ENCODE measurements at places on chromosomes 3 and 15. TPM values are rescaled to one million over a fixed set of nuclear protein-coding genes. Genes with fewer than 3 reads are reported as not detected.

- DNase-seq, result no peak
These were observed 230.2 kb upstream of the CD96 start for GRCh38 chr3:111311709-111312235.

WDR93 gene
- 0.91 TPM for total RNA-seq

DNA sequence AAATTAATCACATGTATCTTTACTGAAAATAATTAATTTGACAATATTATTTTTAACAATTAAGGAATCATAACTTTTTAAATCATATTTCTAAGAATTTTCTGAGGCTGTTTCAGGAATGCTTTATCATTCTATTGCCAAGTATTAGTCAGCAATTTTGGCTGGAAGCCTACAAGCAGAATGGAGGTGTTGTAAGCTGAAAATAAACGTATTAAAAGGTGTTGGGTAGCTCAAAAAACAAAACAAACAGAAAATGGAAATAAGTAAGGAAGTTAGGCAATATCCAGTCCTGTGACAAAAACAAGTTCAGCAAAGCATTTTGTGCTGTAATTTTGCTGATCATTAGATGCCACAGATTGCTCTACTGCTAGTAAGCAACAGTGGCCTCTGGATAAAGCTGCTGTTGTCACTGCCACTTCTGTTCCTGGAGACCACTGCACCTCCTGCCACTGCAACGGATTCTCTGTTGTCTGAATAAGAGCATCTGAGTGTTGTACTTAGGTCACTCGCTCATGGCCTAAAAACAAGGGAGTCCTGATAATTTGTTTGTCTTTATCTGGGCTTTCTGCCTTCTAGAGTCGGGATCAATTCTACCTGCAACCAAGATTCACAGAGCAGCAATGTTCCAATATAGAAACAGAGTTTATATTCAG lies 63.5 kb upstream of the SLITRK3 start:
- no peak for DNase-seq

IL16 gene
- total RNA-seq, result 1.8 TPM

DNA sequence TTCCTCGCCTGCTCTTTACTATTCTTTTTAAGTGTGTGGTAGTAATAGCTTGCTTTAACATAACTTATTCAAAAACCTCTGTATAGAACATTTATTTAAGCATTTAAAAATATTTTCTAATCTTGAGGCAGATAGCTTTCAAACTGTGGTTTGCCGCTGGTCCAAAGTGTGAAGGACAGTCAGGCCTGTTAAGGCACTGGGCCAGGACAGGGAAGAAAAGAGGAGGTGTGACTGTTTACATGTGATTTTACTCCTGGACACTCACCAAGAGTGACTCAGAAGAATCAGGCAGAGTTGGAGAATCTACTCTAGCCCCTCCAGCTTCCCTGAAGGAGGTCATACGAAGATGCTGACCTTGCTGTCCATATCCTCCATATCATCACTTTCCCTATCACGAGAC lies 44.7 kb downstream of the CEP152 start:
- no peak for DNase-seq

RHOA gene
- total RNA-seq, result 113 TPM

IL17RC gene
- 12.8 TPM for total RNA-seq

DNA sequence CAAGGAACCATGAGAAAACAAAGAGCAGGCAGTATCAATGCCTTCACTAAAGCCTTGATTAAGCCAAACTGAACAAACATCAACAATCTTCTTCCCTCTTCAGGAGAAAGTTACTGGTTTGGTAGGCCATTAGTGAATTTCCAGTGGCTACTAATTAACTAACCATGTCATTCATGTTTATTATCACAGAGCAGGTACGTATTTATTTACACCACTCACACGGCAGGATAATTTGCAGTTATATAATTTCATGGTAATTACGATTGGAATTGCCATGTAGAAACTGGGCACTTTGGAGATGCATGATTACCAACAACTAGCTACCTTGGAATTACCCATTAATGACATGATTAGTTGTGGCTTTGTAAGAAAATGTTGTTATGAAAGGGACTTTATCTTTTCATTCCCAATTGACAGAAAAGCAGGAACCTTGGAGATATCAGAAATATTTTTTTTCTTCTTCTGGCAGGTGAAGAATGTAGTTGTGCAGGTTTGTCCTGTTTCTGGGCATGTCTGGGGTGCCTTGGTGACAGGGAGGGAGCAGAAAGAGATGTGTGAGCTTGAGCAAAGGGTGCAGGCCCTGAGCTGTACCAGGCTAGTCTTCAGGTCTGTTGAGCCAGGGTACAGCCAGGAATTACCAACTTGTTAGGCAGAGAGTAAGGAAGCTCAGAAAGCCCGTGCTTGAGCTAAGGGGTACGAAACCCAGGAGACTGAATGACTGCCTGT lies 310.7 kb downstream of the RORA start:
- DNase-seq, result no peak
